ENCODE measurements at places on chromosomes 3 and 15.

- no peak for DNase-seq
Measured at GRCh38 chr15:32685576-32685975, 32.2 kb upstream of the GREM1 start.

GRCh38 chr15:61447981-61448380 is 218.9 kb upstream of the RORA start:
- DNase-seq = no peak

GRCh38 chr3:132418916-132419315 is 1.6 kb downstream of the DNAJC13 start:
- DNase-seq = no peak

DNA sequence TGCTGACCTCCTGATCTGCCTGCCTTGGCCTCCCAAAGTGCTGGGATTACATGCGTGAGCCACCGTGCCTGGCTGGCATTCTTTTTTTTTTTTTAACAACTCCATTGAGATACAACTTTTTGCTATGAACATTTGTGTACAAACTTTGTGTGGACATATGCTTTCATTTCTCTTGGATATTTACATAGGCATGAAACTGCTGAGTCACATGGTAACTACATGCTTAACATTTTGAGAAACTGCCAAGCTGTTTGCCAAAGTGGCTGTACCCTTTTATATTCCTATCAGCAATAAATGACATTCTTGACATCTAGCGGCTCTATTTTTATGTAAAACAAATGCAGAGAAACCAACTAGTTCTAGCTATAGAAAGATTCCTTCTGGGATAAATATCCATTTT is 8.7 kb upstream of the YEATS2 start:
- DNase-seq = no peak

GRCh38 chr3:149435996-149436885 is 38.3 kb upstream of the TM4SF4 start:
- DNase-seq = no peak

DNA sequence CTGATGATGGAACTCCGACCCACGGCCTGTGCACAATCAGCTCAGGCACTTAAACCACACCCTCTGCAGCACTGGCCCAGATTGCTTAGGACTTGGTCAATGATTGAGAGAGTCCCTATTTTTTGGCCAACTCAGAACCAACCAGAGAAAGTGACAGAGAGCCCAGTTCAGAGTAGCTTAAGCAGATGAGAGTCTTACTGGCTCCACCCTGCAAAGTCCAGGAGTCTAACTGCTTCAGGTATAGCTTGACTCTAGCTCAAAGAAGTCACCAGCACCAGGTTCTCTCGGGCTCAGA is 20.1 kb downstream of the SLC6A20 start:
- DNase-seq = no peak
